ENCODE measurements at places on chromosomes 4 and X.

GRCh38 chr4:132101526-132101925, 1047.6 kb upstream of the PCDH10 start:
- no peaks in the 10 kb centered on the region for H3K27me3 ChIP-seq
- DNase-seq = no peak
- no peak overlapping the region for H3K27ac ChIP-seq
- no peak overlapping the region for H3K4me3 ChIP-seq
- no peaks in the 10 kb centered on the region for H3K36me3 ChIP-seq

- DNase-seq = no peak
- no peaks in the 10 kb centered on the region for H3K4me1 ChIP-seq
- no peaks in the 10 kb centered on the region for H3K36me3 ChIP-seq
- H3K27me3 ChIP-seq = no peaks in the 10 kb centered on the region
- peak overlapping the region; percentile 34 for H3K27ac ChIP-seq
Measured at GRCh38 chrX:149830192-149830873, 48.6 kb downstream of the MAGEA9 start.

- DNase-seq = no peak
- H3K4me1 ChIP-seq = no peaks in the 10 kb centered on the region
- H3K36me3 ChIP-seq = no peaks in the 10 kb centered on the region
- H3K27me3 ChIP-seq = no peaks in the 10 kb centered on the region
- no peak overlapping the region for H3K4me3 ChIP-seq
Measured at GRCh38 chrX:134396174-134396573, 63.8 kb upstream of the HPRT1 start.

- DNase-seq = no peak
- no peaks in the 10 kb centered on the region for H3K27me3 ChIP-seq
- H3K4me3 ChIP-seq = no peak overlapping the region
- H3K27ac ChIP-seq = no peak overlapping the region
- no peaks in the 10 kb centered on the region for H3K4me1 ChIP-seq
Measured at GRCh38 chrX:31435592-31435991, 363.8 kb upstream of the FTHL17 start.

DNA sequence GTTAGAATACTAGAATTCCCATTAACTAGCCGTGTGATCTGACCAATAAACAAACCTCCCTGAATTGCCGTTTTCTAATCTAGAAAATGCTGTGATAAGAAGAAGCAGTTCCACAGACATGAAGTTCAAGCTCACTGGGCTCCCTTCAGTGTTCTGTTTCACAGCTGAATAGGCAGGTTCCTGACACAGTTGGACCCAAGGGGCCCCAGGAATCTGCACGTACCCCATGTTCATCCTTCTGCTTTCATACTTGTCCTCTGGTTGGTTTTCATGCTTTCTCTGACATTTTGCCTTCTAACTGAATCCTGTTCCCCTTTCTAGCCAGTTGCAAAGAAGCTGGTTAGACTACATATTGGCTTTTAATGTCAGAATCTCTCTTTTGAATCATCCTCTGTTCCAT, 374.1 kb upstream of the MAD2L1 start:
- DNase-seq = no peak
- H3K4me1 ChIP-seq = peaks cover 8% of the 10 kb centered on the region
- no peak overlapping the region for H3K4me3 ChIP-seq
- H3K27ac ChIP-seq = no peak overlapping the region
- no peaks in the 10 kb centered on the region for H3K27me3 ChIP-seq

DNA sequence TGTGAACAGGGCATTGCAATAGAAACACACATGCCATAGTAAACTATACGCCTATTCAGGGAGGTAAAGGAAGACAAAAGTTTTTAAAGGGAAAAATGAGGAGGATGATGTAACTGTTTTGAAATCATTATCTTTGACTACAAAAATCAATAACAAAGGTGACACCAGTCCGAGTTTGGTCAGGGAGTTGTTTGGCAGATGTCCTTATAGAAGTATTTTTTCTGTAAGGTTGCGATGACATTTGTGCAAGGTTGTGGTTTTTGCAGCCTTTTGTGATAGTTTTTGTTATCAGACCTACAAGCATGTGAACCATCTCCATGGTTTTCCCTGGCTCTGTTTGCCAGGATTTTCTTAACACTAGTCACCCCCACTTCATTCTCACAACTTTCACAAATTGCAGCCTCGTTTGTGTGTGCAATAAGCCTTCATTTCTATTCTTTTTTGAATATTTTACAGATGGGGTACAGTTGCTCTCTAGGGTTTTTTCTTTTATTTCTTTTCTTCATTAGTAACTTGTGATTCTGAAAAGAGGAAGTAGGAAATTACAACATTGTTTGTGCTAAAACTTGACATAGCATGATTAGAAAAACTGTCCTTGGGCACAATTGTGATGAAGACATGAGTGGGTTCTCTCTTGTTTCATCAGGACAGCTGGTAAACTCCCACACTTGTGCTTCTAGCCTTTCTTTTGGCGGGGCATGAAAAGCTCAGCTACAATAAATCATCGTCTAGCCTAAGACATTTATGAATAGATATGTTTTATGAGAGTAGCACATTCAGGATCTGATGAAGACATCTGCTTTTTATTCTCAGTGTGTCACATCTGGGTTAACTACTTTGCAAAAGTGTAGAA, 60.2 kb upstream of the PNPLA4 start:
- H3K36me3 ChIP-seq = no peaks in the 10 kb centered on the region
- DNase-seq = no peak
- H3K27me3 ChIP-seq = no peaks in the 10 kb centered on the region
- no peaks in the 10 kb centered on the region for H3K4me1 ChIP-seq

Measured in thoracic aorta (tissue), 2 donors.